ENCODE measurements at places on chromosomes 4 and X.

GRCh38 chr4:108303488-108304177, 134.9 kb upstream of the LEF1 start:
- no peak for DNase-seq

DNA sequence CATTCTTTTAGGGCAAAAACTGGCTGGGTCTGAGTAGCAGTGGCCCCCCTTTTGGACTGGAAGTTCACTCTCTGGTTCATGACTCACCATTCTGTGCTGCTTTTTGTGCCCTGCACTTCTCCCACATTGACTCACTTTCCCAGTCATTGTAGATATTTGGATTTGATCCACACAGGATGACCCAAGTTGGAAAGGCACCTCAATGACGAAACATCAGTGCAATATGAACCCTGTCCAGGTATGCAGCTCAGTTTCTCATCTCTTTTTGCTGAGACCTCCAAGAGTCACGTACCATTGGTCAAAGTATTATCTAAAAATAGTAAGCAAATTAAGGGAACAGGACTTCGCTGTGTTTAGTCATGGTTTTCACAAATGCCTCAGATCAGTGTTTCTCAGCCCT, 92.7 kb downstream of the CBLL2 start:
- peak; percentile 37 for DNase-seq

GRCh38 chrX:117936118-117936517, 180.5 kb downstream of the KLHL13 start:
- DNase-seq, result no peak

DNA sequence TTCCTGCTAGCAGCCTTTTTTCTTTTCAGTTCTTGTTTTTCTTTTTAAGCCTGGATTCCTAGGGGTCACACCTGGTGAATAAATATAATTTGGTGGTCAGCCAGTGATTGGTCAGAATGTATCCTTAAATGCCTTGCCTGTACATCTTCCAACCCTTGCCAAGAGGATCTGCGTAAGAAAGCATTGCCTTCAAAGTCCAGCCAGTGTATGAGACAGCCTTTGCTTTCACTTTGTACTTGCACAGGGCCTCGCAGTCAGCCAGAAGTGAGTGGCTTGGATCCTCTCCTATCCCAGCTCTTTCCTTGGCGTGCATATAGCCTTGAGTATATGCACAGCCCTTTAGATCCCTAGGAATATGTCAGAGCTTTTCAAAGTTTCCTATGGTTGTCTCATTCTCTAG, 22.2 kb downstream of the KANTR start:
- no peak for DNase-seq

- DNase-seq, result no peak
Observed at GRCh38 chrX:137746289-137746688, 180.4 kb downstream of the ZIC3 start.

- peak; percentile 63 for DNase-seq
Observed at GRCh38 chr4:153260553-153261300, 56.5 kb downstream of the TRIM2 start.

DNA sequence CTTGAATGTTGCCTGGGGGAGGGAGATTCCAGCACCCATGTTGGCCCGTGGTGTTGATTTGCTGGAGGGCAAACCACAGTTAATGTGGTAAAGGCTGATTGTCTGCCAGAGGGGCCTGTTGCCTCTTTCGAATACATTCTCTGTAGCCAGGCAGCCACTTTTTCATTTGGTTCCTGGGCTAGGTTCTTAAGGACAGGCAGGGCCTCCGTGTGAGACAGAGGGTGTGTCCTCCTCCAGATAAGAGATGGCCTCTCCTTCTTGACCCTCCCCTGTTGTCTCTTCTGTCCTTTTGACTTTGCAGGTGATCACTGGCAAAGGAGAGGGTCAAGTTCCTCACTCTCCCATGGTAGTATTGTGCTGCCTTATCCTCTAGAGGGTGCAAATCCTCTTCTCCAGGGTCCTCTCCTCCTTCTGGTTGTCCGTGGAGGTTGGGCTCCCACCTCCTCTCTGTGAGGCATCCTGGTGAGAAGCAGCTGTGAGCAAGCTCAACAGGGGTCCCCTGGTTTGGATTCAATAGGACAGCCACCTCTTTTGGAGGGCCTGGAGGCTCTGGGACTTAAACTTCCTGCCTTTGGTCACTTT, 44.9 kb downstream of the ZNF182 start:
- DNase-seq, result no peak

DNA sequence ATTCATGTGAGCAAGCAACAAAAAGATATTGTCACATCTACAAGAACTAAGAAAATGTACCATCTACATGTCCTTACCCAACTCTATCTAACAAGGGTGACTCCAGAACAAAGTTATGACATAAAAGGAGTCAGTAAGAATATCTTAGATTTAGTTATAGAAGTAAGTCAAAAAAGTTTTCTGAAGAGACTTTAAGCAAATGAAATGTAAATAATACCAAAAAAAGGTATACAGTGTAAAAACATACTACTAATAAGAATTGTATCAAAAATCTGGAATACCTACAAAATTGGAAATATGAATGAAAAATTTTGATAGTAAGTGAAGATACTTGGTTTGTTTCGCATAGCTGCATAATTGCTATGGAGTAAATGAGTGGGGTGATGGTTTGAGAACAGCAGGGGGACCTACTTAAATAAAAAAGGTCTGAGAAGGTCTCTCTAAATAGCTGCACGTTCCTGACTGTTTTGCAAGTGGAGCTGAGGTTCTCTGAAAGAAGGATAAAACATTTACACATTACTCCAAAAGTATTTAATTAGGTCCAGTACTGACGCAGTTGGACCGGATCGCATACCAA, 51.0 kb upstream of the ENPP6 start:
- no peak for DNase-seq

- DNase-seq, result no peak
Observed at GRCh38 chr4:28444886-28445496, 1584.3 kb downstream of the STIM2 start.

DNA sequence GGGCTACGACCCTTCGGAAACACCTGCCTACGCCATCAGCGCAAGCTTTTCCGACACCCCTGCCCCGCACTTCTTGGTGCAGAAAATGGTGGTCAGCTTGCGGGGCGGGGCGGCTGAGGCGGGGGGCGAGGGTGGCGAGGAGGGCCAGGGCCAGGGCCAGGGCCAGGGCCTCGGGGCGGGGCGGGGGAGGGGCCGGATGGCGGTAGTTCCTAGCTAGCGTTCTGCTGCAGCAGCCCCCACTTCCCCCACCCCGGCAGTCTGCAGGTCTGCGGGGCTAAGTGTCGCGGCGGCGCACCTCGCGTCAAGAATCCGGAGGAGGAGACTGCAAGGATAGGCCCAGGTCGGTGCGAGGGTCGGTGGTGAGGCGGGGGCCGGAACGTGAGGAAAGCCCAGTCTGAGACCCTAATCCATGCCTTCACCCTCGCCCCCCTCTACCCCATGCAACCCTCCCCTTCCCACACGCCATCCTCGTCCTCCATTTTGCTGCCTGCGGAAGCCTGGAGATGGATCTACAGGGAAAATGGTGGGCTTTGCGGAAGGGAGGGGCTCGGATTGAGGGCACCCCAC, 600 bp downstream of the BEX4 start:
- peak; percentile 4 for DNase-seq

GRCh38 chr4:173802662-173803022, 272.6 kb upstream of the HAND2 start:
- no peak for DNase-seq

GRCh38 chr4:54497947-54498346, 159.8 kb upstream of the KIT start:
- DNase-seq, result no peak

GRCh38 chrX:128436397-128437103, 384.3 kb upstream of the ACTRT1 start:
- no peak for DNase-seq

- DNase-seq, result peak; percentile 7
Observed at GRCh38 chrX:149495573-149496071, 9.5 kb downstream of the IDS start.

DNA sequence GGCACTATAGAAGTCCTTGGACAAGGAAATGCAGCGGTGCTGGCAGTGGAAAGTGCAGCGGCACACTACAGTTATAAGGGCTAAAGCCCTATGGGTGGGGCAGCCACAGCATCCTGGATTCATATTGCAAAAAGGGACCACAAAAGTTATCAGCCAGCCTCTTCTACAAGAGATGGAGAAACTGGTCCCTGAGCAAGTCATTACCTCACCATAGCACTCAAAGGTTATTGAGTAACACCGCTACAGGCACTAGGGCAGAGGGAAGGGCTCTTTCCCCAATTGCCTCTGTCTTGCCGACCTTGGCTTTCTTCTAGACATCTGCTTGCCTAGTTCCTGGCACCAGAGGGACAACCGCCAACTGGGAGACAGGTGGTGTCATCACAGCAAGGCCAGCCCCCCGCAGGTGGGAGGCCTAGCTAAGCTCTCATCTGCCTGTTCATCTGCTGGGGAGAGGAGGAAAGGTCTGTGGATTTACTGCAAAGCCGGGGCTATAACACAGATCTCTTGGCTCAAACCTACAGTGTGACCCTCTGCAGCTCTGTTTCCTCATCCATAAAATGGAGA, 600.0 kb downstream of the BCOR start:
- no peak for DNase-seq

DNA sequence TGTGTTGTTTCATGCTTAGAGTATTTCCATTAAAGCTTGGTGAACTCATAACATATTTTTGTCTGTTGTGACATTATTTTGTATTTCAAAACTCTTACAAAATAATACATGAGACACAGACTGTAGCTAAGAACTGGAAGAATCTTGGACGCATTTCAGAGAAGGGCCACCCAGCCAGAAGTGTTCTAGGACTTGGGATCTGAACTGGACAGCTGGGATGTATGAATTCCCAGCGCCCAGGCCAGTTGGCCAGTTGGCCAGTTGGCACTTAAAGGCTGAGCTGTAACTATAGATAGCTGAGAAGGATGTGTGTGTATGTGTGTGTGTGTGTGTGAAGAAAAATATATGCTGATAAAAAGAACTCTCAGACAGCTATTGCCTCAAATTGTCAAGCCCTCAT, 193.4 kb upstream of the GPR101 start:
- DNase-seq, result no peak

GRCh38 chr4:112515198-112516065, 548 bp downstream of the NEUROG2 start:
- no peak for DNase-seq

DNA sequence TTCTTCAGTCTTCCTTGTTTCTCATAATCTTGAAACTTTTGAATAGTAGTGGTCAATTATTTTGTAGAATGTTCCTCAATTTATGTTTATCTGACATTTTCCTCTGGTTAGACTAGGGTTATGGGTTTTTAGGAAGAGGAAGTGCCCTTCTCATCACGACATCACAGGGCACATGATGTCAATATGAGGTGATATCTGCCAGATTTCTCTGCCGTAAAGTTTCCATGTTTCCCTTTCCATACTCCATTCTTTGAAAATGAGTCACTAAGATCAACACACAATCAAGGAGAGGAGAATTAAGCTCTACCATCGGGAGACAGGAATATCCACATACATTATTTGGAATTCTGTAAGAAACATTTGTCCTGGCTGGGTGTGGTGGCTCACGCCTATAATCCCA, 28.4 kb downstream of the RP2 start:
- peak; percentile 7 for DNase-seq

DNA sequence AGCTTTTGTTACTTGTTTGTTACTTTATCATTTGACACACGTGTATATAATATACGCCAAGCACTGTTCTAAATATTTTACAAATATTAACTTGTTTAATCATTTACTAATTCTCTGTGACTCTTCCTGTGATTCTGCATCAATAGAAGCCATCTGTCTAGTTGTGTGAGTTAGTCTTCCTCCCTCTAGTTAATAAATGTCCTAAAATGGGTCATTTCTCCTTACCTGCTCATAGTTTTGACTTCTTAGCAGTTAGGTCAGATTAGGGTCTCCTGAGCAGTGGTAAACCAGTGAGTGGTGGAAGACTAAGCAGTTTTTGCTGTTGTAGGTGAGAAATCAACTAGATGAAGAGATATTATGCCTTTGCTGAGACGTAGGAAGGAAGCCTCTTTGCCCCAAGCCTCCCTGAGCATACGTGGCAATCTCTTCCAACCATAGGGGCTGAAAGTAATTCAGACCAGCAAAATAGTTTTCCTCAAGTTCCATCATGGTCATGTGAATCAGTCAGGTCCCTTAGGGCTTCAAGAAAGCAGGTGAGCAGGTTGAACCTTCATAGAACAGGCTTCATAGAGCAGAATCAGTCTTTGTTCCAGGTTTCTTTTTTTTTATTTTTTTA, 38.7 kb upstream of the THOC2 start:
- no peak for DNase-seq

GRCh38 chr4:15659768-15660570, 4.8 kb upstream of the FBXL5 start:
- DNase-seq, result no peak

DNA sequence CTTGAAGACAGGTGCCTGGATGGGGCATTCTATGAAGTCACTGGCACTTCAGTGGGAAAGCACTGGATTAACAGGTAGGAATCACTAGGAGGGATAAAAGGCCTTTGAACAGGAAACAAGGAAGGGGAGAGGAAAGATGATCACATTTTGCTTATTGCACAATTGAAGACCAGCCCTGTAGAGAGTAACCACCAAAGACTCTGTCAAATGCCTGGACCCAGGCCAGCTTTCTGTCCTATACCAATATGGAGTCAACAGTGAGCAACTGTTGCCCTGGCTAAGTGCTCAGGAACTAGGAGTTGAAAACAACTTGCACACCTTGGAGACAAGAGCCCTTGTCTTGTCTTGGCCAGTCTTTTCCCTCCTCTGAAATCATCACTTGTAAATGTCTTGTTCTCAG, 14.1 kb upstream of the RTL3 start:
- no peak for DNase-seq

DNA sequence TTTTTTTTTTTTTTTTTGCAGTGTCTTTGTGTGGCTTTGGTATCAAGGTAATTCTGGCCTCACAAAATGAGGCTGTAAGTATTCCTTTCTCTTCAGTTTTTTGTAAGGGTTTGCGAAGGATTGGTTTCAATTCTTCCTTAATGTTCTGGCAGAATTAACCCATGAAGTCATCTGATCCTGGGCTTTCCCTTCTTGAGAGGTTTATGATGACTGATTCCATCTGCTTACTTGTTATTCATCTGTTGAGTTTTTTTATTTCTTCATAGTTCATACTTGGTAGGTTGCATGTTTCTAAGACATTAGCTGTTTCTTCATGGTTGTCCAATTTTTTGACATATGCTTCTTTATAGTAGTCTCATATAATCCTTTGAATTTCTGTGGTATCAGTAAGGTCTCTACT, 181.4 kb upstream of the PDE5A start:
- DNase-seq, result no peak

- DNase-seq, result no peak
Observed at GRCh38 chr4:187491286-187491685, 504.3 kb upstream of the ZFP42 start.

- DNase-seq, result no peak
Observed at GRCh38 chrX:86066998-86067397, 19.6 kb upstream of the CHM start.

GRCh38 chrX:23901060-23901459, 6.7 kb downstream of the APOO start:
- no peak for DNase-seq

DNA sequence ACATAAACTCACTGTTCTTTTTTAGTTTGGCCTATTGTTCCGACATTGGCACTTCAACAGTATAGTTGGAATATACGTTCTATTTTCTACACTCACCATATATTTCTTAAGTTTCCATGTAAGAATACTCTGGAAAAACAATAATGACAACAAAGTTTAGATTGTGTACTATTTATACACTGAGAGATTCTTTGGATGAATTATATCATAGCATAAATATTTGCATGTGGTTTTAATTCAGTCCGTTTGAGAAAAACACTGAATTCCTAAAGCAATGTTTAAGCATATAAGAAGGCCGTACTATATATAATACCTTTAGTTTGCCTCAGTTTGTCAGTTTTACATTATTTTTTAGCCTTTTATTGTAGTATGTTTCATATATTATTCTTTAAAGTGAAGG, 82.4 kb downstream of the RAP1GDS1 start:
- DNase-seq, result no peak

Measured in fibroblast of skin of left quadriceps (primary cell).